ENCODE measurements at places on chromosomes 6 and 20.

DNA sequence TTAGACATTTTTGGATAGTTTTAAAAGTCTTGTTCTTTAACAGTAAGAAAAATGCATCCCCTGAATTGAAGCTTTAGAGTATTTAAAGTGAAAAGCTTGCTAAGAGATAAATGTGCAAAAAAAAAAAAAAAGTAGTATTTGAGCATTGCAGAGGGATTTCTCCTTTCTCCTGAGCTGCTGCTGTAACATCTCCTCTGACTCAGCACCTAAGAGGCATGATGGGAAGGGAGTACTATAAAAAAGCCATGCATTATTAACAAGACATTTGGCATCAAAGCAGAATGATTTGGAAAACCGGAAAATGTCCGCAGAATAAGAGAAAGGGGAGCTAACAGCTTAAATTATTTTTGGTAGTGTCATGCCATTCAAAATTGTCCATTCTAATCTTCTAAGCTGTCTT is 27.9 kb downstream of the B4GALT5 start:
- DNase-seq, result no peak

DNA sequence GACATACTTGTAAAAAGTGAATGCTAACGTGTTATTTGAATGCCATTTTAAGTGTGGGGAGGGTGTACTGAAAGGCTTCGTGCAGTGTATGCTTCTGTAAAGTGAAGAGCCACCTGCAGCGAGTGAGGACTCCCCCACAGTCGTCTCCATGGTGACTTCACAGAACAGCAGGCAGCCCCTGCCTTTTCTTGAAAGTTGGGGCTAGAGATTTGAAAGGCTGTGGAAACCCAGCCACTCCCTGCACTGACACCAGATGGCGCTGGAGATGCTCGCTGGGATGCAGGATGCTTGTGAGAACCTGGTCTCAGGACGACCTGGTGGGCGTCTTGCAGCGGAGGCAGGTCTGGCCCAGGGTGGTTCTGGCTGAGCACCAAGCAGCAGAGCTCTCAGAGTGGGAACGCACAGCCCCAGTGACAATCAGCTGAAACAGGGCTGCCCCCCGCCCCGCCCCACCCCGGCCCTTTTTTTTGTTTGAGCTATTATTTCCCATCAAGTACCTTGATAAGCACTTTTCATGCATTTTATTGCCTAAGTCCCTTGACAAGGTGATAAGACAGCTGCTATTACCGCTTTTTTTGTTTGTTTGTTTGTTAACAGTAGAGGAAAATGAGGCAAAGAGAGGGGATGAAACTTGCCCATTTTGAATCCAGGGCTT is 150.3 kb downstream of the SYCP2 start:
- DNase-seq, result no peak

- no peak for DNase-seq
Observed at GRCh38 chr6:52365317-52365716, 3.4 kb downstream of the PAQR8 start.

DNA sequence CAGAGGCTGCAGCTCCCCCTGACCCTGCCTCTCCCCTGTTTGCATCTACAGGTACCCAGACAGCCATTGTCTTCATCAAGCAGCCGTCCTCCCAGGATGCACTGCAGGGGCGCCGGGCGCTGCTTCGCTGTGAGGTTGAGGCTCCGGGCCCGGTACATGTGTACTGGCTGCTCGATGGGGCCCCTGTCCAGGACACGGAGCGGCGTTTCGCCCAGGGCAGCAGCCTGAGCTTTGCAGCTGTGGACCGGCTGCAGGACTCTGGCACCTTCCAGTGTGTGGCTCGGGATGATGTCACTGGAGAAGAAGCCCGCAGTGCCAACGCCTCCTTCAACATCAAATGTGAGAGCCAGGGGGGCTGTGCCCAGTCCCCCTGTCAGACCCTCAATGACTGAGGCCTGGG is 42.1 kb upstream of the SRF start:
- DNase-seq, result no peak

DNA sequence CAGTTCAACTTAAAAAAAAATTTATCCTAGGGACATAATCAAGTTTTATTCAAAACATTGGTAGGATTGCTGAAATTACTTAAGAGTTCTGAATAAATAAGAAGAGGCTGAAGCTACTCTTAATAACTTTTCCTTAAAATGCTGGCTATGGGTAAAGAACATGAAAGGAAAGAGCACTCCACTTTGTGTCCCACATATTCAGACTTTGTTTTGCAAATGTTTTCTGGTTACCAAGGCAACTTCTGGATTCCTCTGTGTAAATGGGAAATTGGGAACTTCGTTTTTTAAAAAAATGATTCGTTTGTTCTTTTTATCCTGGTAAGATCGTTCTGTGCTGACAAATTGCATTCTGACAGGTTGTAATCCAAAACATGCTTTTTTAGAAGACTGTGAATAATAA is 115.0 kb downstream of the KIF6 start:
- no peak for DNase-seq
